ENCODE measurements at places on chromosomes 6 and 20. TPM values are rescaled to one million over a fixed set of nuclear protein-coding genes. Genes with fewer than 3 reads are reported as not detected.

DNA sequence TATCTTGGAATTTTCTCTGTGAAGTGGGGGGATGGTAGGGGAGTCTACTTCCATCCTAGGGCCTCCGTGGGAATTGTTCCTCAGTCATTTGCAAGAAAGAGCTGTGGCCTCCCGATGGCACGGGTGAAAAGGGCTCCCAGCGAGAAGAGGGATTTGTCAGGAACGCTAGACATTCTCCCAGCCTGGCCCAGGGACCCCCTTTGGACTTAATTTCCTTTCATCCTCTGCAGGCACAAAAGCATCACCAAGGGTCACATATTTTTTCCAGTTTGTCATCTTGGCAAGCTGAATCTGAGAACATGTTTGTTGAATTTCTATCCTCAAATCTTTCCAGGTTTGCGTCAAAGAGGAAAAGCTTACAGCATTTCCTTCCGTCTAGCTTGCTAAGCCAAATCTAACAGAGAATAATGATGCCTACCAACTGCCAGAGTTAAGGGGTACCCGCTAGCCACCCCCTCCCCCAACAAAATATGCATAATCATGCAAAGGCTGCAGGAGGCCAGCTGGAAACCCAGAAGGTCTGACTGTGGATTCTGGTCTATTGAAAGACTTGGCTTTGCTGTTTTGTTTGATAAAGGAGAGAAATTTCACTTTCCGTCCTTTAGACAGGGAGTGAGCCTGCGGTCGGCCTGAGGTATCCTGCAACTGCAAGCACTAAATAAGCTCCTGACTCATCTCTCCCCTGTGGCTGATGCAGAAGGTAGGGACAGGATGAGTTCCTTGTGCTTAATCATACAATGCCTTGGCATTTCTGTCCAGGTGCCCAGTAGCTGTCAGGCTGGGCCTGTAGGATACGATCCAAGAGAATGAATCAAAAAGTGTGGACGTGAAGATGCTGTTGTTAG, 23.1 kb downstream of the PSMG4 start:
- peaks cover 42% of the 10 kb centered on the region for H3K4me1 ChIP-seq
- no peaks in the 10 kb centered on the region for H3K27me3 ChIP-seq
- H3K36me3 ChIP-seq: no peaks in the 10 kb centered on the region
- peak; percentile 41 for DNase-seq

GRCh38 chr6:164039954-164040375, 625.4 kb downstream of the QKI start:
- DNase-seq: peak; percentile 82
- peak overlapping the region; percentile 44 for H3K4me3 ChIP-seq
- H3K27me3 ChIP-seq: no peaks in the 10 kb centered on the region
- no peaks in the 10 kb centered on the region for H3K36me3 ChIP-seq
- no peak overlapping the region for H3K27ac ChIP-seq

- no peaks in the 10 kb centered on the region for H3K4me1 ChIP-seq
- H3K27ac ChIP-seq: no peak overlapping the region
- H3K4me3 ChIP-seq: no peak overlapping the region
- no peaks in the 10 kb centered on the region for H3K36me3 ChIP-seq
Observed at GRCh38 chr6:150720774-150721233, 121.1 kb downstream of the PLEKHG1 start.

DNA sequence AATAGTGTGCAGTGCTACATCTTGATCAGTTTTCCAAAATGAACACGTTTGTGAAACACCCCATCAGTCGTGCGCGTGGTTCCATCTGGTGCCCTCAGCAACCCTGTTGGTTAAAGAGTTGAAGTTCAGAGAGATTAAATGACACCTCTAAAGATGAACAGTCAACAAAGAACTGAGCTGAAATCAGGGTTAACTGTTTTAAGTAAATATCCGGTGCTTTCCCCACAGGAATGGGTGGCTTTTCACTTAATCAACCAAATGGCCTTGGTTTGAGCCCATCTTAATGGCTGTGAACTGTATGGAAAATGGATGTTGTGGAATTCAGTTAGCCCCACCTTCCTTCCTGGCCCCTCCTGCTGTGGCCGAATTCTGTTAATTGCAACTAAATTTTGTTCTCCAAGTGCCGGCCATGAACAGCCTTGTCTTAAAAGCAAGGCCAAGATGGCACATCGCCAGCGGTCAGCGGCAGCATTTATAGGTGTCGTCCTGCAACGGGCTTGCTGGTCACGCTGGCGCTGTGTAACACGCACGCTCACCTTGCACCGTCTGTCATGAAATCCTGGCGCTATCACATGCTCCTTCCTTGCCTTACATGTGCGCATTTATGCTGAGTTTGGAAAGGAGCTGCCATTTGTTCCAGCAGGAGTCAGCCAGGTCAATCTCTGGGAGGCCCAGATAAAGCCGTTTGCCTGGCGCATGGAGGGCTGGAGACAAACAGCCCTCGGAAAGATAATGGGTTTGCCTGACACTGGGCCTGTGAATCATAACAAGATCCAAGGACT, 164.5 kb downstream of the ERMARD start:
- no peak overlapping the region for H3K27ac ChIP-seq
- no peak overlapping the region for H3K4me3 ChIP-seq
- no peaks in the 10 kb centered on the region for H3K4me1 ChIP-seq
- H3K27me3 ChIP-seq: no peaks in the 10 kb centered on the region

Gene GLP1R
- not detected for total RNA-seq

DNA sequence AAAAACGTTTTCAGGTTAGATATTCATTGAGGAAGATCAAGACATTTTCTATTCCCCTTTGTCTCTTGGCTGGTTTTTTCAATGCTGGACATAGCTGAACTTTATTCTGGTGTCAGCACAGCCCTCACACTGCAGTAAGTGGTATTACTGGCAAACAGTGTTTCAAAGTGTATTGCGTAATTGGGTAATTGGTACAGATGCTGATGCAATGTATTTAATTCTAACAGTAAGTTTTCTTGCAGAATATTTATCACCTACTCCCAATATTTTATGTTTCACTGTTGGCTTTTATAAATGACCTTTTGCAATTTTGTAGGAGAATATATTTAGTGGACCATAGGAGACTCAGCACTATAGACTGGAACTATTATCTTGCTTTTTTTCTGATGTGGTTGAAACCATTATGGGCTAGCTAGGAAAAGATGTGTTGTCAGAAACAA, 287.6 kb upstream of the SOX4 start:
- no peaks in the 10 kb centered on the region for H3K27me3 ChIP-seq
- H3K4me3 ChIP-seq: no peak overlapping the region

Gene TSBP1
- not detected for total RNA-seq

Gene PBOV1
- not detected for total RNA-seq

DNA sequence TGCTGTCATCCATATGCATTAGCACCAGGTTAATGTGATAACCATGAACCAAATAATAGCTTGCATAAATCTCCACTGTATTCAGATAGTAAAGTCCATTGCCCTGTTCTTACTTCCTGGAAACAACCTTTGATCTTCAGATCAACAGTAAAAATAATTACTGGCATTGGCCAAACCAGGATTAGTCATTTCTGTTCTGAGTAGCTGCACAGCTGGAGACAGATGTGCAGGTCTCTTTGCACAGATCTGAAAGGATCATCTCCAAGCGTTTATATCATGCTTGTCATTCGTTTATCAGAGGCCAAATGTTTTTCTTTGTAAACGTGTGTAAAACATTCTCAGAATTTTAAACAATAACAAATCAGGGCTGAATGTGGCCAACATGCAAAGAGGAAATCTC, 134.4 kb upstream of the HMGCLL1 start:
- no peak overlapping the region for H3K4me3 ChIP-seq
- no peaks in the 10 kb centered on the region for H3K4me1 ChIP-seq
- H3K27ac ChIP-seq: no peak overlapping the region
- no peak for DNase-seq
- no peaks in the 10 kb centered on the region for H3K36me3 ChIP-seq

Gene HSF2
- 24.4 TPM for total RNA-seq

DNA sequence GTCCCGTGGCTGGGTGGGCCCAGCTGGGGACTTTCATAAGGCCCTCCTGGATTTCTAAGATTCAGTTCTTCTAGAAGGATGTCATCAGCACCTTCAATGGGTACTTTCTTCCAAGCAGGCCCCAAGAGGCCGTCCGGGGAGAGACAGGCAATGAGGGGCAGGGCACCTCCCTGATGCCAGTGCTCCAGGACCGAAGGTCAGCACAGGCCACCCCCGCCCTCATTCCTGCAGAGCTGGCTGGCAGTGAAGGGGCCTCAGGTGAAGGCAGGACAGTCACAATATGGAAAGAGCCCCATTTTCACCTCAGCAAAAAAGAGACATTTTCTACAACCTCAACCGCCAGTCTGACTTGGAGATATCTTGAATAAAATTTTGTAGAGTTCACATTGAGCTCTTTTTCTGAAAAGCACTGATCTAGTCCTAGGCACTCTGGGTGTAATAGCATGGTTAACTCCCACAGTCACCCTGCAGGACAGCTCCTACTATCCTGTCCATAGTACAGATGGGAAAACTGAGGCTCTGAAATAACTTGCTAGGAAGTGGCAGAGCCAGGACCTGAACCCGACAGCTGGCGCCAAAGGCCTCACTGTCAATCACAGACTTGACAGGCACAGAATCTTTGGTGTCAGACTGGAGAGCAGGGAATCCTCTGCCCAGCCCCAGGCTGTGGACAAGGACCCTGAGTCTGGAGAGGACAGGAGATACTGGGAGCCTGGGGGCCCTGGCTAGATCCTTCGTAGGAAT, 50.3 kb downstream of the RRBP1 start:
- DNase-seq: no peak
- no peaks in the 10 kb centered on the region for H3K27me3 ChIP-seq
- H3K4me1 ChIP-seq: peaks cover 6% of the 10 kb centered on the region
- no peaks in the 10 kb centered on the region for H3K36me3 ChIP-seq

DNA sequence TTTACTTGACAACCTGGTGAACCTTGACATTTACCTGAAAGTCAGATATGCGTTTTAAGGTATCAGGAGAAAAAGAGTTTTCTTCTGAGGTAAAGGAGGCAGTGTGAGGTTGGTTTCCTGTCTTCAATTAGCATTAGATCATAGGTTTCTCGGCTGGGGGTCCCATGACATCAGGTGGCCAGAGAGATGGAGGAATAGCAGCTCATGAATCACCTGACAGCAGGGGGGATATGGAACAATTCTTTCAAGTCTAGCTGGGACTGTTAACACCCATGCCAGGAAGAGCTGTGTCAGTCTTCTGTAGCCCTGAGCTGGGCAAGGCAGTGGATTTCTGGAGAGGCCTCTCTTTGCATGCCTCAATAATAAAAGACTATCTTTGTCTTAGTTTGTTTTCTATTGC, 108.0 kb upstream of the TMEM170B start:
- no peaks in the 10 kb centered on the region for H3K36me3 ChIP-seq
- H3K27me3 ChIP-seq: peaks cover 1% of the 10 kb centered on the region
- H3K4me3 ChIP-seq: no peak overlapping the region
- DNase-seq: no peak
- no peak overlapping the region for H3K27ac ChIP-seq
- peaks cover 27% of the 10 kb centered on the region for H3K4me1 ChIP-seq

Gene GNMT
- 0.43 TPM for total RNA-seq

Gene C20orf96
- 1.0 TPM for total RNA-seq

Gene OPRM1
- total RNA-seq: not detected

GRCh38 chr20:54061101-54061881, 9.1 kb downstream of the BCAS1 start:
- no peak for DNase-seq
- no peaks in the 10 kb centered on the region for H3K36me3 ChIP-seq
- H3K27ac ChIP-seq: no peak overlapping the region

GRCh38 chr6:49516147-49516505, 16.4 kb downstream of the GLYATL3 start:
- no peaks in the 10 kb centered on the region for H3K36me3 ChIP-seq
- DNase-seq: no peak
- no peak overlapping the region for H3K4me3 ChIP-seq
- H3K27ac ChIP-seq: no peak overlapping the region
- H3K4me1 ChIP-seq: no peaks in the 10 kb centered on the region

Gene MMP24
- 0.27 TPM for total RNA-seq

Gene SYCP2L
- total RNA-seq: 0.99 TPM

Gene ARFGEF3
- total RNA-seq: 0.38 TPM

Gene PGBD1
- total RNA-seq: 1.2 TPM

DNA sequence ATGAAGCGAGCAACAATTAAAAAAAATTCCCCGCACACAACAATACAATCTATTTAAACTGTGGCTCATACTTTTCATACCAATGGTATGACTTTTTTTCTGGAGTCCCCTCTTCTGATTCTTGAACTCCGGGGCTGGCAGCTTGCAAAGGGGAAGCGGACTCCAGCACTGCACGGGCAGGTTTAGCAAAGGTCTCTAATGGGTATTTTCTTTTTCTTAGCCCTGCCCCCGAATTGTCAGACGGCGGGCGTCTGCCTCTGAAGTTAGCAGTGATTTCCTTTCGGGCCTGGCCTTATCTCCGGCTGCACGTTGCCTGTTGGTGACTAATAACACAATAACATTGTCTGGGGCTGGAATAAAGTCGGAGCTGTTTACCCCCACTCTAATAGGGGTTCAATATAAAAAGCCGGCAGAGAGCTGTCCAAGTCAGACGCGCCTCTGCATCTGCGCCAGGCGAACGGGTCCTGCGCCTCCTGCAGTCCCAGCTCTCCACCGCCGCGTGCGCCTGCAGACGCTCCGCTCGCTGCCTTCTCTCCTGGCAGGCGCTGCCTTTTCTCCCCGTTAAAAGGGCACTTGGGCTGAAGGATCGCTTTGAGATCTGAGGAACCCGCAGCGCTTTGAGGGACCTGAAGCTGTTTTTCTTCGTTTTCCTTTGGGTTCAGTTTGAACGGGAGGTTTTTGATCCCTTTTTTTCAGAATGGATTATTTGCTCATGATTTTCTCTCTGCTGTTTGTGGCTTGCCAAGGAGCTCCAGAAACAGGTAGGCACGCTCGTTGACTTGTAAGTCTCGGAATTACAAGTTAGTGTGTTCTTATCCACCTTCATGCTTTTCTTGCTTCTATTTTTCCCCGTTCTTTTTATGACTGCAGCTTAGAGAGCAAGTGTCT, at the start of gene EDN1:
TSS of gene EDN1 (plus strand) at position 429 of the 888 bp plus-strand sequence. CDS start at position 698, 269 bp downstream.
- peak within 1 kb of the TSS; percentile 62 for H3K4me3 ChIP-seq
- no peaks in the 10 kb centered on the region for H3K36me3 ChIP-seq
- H3K27me3 ChIP-seq: peaks cover 26% of the 10 kb centered on the region
- H3K27ac ChIP-seq: peak within 1 kb of the TSS; percentile 41
- peak; percentile 69 for DNase-seq

Gene BPIFB4
- total RNA-seq: not detected

DNA sequence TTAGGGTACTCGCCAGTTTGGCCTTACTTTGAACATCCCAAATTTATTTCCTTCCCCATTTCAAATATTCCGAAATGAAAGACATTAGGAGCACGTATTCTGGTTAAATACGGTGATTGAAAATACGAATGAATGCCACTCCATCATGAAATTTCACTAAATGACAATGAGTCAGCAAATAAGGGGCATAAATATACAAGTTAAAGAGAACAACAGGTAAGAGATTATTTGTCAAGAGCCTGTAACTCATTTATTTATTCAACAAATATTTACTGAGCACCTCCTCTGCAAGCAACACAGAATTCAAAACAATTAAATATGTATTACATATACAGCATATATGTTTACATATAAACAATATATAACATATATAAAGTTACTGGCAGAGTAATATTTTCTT, 44.8 kb downstream of the MYB start:
- H3K27ac ChIP-seq: no peak overlapping the region
- H3K27me3 ChIP-seq: no peaks in the 10 kb centered on the region
- H3K36me3 ChIP-seq: no peaks in the 10 kb centered on the region
- no peaks in the 10 kb centered on the region for H3K4me1 ChIP-seq

- no peak overlapping the region for H3K4me3 ChIP-seq
- no peaks in the 10 kb centered on the region for H3K27me3 ChIP-seq
- H3K27ac ChIP-seq: no peak overlapping the region
- no peaks in the 10 kb centered on the region for H3K4me1 ChIP-seq
- H3K36me3 ChIP-seq: no peaks in the 10 kb centered on the region
Observed at GRCh38 chr20:15619341-15619740, 953.9 kb downstream of the KIF16B start.

Data from psoas muscle (tissue), 8 donors.